NCI-H1105 (cell line): ENCODE measurements at places on chromosomes 16 and 17.

DNA sequence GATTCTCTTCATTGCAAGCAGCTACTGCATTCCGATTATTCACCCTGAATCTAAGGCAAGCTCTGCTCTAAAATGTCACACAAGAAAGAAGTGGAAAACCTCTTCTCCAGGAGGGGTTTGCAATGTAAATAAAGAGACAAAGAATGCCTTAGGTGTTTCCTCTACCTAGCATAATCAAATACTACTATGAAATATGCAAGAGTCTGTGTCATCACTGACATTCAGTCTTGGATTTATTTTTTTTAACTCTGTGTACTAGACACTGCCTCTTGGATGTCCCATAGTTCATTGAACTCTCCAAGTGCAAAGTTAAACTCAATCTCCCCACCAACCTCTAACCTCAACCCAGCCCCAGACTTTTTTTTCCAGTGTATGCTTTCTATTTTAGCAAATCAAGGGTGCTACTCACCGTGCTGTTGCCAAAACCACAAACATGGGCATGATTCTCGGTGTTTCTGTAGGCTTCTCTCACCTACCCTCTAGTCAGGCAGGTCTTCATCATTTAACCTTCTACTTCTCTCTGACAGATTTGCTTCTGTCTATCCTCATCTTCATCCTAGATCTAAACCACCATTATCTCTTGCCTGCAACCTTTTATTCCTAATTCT is 329.1 kb downstream of the CDH13 start:
- DNase-seq: no peak

DNA sequence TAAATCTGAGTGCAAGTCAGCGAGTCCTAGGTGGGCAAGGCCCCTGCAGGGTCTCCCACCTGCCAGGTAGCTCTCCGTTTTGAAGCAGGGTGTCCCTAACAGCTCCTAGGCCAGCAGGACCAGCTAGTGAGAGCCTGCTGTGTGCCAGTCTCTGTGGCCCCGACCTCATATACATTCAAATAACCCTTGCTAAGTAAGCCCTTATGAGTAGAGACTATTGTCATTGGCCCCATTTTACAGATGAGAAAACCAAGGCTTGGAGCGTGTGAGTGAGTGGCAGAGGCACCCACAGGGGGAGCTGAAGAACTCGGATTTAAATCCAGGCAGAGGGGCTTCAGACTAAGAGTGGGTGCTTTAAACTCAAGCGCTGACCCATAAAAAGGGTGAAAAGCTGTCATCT is 39.7 kb upstream of the EMP2 start:
- no peak for DNase-seq

GRCh38 chr16:48246066-48246465 is 1.3 kb downstream of the ABCC11 start:
- DNase-seq: no peak

- DNase-seq: no peak
Observed at GRCh38 chr17:36937959-36938565, 787 bp downstream of the LHX1 start.

- no peak for DNase-seq
Observed at GRCh38 chr17:82884341-82884969, 44.6 kb upstream of the ZNF750 start.
